ENCODE measurements at places on chromosomes 6 and 20.

DNA sequence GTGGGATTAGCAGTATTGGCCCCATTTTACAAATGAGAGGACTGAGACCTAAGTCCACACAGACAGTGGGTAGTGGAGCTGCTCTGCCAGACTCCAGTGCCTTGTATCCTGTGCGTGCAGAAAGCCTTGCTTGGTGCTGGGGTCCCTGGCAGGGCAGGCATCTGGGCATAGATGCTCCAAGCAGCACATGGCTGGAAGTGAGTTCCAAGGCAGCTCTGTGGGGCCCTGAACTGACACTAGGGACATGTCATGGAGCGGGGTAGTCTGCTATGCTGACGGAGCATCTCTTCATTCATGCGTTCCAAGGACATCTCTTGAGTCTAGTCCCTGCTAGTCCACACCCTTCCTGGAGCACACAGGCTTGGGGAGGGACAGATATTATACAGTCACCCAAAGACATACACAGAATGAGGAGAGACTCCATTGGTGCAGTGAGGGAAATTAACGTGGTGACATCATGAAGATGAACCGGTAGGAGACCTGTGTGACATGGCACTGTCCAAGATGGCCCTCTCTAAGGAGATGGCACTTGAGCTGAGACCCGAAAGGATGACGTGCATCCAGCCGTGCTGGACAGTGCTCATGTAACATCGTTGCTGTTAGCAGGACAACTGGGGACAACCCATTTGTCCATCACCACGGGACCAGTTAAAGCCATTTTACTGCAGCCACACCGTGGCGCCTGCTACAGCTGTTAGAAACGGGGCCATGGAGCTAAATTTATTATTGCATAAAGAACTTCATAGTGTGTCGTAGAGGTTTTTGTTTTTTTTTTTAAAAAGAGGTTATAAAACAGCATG is 65.1 kb downstream of the DLGAP4 start:
- no peak for DNase-seq

GRCh38 chr6:26033085-26033940 is 53.9 kb upstream of the HFE start:
- peak; percentile 31 for DNase-seq

DNA sequence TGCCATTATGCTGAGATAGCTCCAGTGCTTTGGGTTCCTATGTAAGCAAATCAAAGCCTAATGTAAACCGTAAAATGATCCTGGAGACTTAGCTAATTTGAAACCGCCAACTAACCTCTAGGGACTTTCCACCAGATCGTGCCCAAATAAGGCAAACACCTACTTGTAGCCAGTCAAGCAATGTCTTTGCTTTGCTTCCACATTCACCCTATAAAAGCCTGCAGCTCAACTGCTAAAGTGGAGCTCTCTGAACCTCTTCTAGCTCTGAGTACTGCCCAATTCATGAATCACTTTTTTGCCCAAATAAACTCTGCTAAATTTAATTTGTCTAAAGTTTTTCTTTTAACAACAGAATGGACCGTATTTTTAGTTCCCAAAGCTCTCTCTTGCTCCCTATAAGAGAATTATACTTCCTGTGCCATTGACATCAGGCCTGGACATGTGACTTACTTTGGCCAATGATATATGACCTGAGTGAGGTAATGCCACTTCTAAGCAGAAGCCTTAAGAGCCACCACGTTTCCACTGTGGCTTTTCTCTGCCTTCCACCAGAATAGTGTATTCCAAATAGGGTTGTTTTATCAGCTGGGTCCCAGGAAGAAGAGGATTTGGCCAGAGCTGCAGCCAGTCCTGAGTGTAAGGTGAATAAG is 34.8 kb upstream of the PSMF1 start:
- DNase-seq = no peak

DNA sequence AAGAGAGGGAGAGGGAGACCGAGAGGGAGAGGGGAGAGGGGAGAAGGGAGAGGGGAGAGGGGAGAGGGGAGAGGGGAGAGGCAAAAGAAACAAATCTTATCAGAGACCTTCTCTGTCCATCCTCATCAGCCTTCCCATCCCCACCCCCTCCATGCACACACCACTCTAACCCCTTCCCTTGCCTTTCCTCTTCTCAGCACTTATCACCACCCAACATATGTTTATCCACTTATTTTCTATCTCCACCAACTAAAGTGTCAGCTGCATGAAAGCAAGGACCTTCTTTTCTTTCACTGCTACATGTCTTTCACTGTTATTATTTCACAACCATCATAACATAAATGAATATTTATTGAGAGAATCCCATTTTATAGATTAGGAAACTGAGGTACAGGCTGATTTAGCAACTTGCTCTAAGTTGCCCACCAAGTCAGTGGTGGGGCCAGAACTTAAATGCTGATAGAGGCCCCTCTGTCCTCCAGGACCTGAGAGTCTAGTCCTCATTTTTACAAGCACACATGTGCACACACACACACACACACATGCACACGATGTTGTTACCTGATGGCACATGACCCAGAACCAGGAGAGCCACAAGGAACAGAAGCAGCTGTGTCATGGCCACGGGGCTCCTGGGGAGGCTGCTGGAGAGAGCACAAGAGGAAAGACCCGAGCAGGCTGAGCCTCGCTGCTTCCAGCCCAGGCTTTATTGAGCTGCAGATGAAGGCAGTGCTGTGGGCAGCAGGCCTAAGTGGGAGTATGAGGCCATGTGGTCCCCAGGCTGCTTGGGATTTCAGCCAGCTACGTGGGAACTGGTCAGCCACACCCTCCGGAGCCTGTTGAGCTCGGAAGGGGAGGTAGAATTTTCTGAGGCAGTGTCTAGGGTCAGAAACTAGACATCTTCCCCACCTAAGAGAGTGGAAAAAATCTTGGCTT is 2.3 kb downstream of the DEFB124 start:
- no peak for DNase-seq

- no peak for DNase-seq
Observed at GRCh38 chr6:38218235-38218634, 398.7 kb downstream of the ZFAND3 start.

GRCh38 chr6:164453835-164454234 is 855.6 kb downstream of the C6orf118 start:
- no peak for DNase-seq

DNA sequence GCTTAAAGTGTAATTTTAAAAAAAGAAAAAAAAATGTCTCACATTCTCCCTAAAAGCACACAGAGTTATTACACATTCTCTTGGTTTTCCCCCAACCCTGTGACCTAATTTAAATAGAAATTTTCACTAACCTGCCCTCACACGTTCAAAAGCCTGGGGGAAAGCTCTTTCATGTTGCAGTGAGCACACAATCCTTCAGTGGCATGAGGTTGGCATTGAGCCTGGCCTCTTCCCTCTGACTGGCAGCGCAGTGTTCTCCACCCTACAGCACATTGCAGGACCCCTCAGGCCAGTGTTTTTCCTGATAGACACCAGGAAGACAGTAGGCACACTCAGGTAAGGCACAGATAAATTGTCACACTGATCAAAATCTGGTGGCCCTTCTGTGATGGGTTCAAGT is 34.1 kb downstream of the TNFRSF21 start:
- DNase-seq = no peak

DNA sequence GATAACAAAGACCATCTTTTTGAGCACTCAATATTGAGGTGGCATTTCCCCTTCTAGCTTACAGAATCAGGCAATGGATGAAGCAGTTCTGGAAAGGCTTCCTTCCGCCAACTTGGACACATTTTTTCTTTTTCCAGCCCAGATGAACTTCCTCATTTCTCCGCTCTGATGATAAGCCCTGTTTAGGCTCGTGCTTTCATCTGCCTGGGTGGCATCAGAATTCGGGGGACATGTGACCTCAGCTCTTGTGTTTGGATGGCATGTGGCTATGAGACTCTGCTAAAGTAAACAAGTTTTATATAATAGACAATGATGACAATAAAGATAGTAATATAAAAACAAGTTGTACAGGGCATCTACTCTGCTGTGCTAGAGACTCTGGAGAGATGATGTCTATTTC is 796.7 kb downstream of the DHX35 start:
- DNase-seq = no peak

DNA sequence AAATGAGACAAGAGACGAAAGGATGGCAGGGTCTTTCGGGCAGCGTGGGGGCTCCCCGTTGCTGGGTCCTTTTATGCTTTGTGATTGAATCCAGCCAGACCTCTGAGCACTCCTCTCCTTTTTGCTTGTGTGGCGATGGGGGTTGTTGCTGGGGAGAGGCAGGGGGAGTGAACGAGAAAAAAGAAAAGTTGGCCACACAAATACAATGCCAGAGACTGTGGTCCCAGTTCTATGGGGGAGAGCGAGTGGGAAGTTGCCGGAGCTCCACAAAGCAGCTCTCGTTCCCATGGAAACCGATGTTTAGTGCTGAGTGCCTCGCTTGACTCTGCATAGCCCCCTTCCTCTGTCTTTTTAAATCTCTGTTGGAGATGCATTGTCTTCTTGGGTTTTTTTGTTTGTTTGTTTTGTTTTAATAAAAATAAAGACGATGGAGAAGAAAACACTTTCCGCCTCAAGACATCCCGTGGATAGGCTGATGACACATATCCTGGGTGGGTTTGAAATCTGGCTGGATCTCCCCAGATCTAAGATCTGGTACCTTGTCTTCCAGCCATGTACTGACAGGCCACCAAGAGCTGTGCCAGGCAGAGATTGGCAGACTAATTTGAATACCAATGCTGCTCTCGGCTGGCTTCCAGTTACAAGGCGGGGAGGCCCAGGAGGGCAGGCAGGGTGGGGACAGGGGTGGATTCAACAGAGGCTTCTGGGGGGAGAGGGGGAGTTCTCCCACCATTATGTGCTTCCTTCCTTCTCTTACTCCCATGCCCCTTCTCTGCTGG is 529.3 kb downstream of the QKI start:
- DNase-seq = no peak

GRCh38 chr20:1121429-1121828 is 3.0 kb downstream of the PSMF1 start:
- no peak for DNase-seq

- peak; percentile 100 for DNase-seq
Observed at GRCh38 chr6:32195652-32195901, 3.1 kb upstream of the GPSM3 start.

GRCh38 chr20:10419550-10420133 is 14.4 kb downstream of the MKKS start:
- DNase-seq = no peak

DNA sequence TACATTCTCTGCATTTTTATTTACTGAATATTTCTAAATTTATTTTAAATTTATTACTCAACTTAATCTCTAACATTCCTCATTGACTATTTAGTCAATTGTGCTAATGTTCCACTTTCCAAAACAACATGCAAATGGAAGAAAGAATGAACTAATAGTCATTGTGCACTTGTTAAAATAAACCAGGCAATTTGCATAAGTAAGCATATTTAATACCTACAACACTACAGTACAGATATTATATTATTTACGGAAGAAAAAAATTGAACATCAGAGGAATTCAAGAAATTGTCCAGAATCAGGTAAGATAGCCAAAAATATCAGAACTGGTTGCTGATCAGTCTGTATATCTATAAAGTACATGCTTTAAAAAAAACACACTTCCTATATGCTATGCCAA is 320.5 kb downstream of the CENPW start:
- no peak for DNase-seq

- DNase-seq = no peak
Observed at GRCh38 chr6:20873425-20874190, 339.4 kb downstream of the CDKAL1 start.

- no peak for DNase-seq
Observed at GRCh38 chr20:44523746-44524145, 1.9 kb upstream of the SERINC3 start.

GRCh38 chr6:147559006-147559405 is 50.5 kb downstream of the SAMD5 start:
- no peak for DNase-seq

Measured in stimulated activated CD4-positive, alpha-beta T cell treated with anti-CD3 and anti-CD28 coated beads, Interleukin-15, amount 100 ng/mL, for 1 hour (primary cell).